ENCODE measurements at places on chromosomes 2 and 18. TPM values are rescaled to one million over a fixed set of nuclear protein-coding genes. Genes with fewer than 3 reads are reported as not detected.

The POMC gene
- 3.1 TPM for total RNA-seq

The TSPYL6 gene
- total RNA-seq: 0.11 TPM

The CD8B2 gene
- total RNA-seq: not detected

The GRHL1 gene
- total RNA-seq: 1.1 TPM

The APLF gene
- 6.5 TPM for total RNA-seq

GRCh38 chr2:24970483-24971285 lies 1.1 kb downstream of the DNAJC27 start:
- DNase-seq: no peak

- no peak for DNase-seq
Observed at GRCh38 chr18:65942854-65943253, 192.0 kb downstream of the CDH7 start.

DNA sequence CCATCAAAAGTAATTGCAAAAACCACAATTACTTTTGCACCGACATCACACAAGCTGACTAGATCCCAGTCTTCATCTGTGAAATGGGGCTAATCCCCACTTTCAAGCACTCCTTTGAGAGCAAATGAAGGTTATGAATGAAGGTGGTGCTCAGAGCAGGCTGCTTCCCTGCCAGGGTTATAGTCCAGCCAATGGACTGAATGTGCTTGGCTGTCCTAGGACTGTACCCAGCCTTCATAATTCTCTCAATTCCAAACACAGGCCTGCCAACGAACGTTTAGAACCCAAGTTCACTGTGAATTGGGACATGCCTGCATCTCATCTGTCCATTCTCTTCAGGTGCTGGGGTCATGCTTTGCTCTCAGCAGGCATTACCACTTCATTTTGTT lies 27.8 kb upstream of the ICOS start:
- DNase-seq: no peak

GRCh38 chr18:49412679-49413078 lies 47.8 kb downstream of the DYM start:
- DNase-seq: no peak

DNA sequence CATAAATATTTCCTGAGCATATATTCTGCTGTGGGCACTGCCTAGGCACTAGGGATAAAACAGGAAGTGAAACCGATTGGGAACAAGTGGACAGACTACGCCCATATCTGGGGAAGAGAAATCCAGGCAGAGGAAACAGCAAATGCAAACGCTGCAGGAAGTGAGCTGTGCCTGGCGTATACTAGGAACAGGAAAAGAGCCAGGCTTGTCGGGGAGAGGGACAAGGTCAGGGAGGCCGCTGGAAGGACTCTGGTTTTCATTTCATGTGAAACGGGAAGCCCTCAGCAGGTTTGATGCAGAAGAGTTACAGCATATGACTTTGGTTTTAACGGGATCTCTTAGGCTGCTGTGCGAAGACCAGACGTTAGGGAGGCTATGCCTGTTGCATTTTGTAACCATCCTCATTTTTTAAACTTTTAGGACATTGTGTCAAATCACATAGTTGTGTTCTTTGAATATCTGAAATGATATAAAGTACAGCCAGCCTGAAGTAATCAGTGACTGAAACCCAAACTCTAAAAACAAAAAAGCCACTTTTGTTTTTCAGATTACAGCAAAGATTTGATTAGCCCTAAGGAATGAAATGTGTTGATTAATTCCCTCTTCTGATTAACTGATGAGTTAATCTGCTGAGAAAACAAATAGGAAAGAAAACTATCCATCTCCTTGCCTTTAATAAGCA lies 110.2 kb upstream of the PIEZO2 start:
- no peak for DNase-seq

- no peak for DNase-seq
Observed at GRCh38 chr2:67952066-67952465, 110.7 kb downstream of the C1D start.

GRCh38 chr2:165778187-165778556 lies 15.9 kb downstream of the GALNT3 start:
- no peak for DNase-seq

- DNase-seq: no peak
Observed at GRCh38 chr2:175523001-175523400, 341.5 kb upstream of the ATP5MC3 start.
